Cortex of kidney (tissue), 1 donor: ENCODE measurements at places on chromosomes 5 and 9.

DNA sequence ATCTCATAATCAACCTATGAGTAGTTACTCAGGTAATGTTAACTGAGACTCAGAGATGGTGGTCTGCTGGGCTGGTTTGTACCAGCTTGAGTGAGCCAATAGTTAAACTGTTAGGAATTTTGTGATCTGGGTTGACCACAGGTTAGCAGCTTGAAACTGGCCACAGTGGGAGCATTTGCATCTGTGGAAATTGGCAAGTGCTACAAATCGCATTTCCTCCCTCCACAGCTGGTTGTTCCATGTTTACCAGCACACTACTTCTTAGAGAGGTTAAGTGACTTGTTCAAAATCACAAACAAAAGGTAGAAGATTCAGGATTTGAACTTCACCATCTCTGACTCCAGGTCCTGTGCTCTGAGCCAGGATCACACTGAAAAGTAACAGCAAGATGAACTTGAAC lies 446.9 kb upstream of the CLINT1 start:
- no peak for DNase-seq

- DNase-seq, result no peak
Measured at GRCh38 chr5:66169534-66169933, 25.4 kb downstream of the SREK1 start.

- no peak for DNase-seq
Measured at GRCh38 chr9:96383165-96383942, at the start of gene SLC35D2. SLC35D2 (minus strand) TSS chr9:96383711; CDS start chr9:96383634, 77 bp downstream.

GRCh38 chr5:35339006-35339405 lies 108.7 kb upstream of the PRLR start:
- DNase-seq, result no peak
